ENCODE measurements at places on chromosomes 12 and 14.

GRCh38 chr12:3046441-3047200 is 30.6 kb upstream of the TSPAN9 start:
- DNase-seq: no peak

DNA sequence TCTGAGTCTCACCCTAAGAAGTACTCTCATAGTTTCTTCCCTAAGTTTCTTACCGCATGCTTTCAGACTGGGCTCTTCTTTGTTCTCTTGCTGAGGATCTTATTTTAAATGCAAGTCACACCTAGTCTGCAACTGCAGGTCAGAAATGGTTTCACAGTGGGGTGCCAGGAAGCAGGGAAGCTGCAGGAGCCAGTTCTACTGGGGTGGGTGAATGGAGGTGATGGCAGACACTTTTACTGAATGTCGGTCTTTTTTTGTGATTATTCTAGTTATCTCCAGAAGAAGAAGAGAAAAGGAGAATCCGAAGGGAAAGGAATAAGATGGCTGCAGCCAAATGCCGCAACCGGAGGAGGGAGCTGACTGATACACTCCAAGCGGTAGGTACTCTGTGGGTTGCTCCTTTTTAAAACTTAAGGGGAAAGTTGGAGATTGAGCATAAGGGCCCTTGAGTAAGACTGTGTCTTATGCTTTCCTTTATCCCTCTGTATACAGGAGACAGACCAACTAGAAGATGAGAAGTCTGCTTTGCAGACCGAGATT is 1.7 kb downstream of the FOS start:
- no peak for DNase-seq

DNA sequence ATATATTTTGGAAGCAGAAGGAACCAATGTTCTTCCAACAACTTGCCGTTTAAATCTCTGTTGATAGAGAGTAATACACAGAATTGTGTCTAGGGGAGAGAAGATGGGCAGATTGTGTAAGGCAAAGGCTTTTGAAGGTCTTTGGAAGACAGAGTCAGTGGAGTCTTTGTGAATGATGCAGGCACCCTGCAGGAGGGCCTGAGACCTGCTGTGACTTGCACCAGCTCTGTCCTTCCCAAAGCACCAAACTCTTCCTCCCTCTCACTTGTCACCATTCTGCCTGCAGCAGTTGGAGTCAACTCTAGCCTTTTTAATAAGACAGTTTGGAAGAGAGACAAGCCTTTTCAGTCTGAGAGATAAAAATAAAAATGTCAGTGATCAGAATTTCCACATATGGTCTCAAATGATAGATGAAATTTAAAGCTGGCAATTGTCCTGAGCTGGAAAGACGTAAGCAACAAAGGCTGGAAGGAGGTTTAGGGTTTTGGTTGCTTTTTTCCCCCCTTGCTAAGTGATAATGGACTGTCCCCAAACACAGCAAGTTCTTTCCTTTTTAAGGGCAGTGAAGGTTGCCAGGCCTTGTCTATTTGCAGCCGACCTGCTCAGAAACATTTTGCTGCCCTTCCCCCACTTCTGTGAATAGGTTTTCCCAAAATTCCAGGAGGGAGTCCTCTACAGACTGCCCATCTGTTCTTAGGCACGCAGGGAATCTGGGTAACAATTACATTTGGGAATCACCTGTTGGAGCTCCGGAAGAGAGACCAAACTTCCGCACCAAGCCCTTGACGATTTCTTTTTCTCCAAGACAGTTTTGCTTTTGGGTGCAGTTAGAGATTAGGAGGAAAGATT is 103.0 kb upstream of the NTF3 start:
- DNase-seq: no peak

GRCh38 chr12:120800665-120801064 is 75.0 kb downstream of the ACADS start:
- DNase-seq: no peak

GRCh38 chr12:6273205-6273540 is 37.3 kb upstream of the PLEKHG6 start:
- no peak for DNase-seq

GRCh38 chr12:57451233-57451778 is 3.8 kb upstream of the INHBE start:
- DNase-seq: no peak

DNA sequence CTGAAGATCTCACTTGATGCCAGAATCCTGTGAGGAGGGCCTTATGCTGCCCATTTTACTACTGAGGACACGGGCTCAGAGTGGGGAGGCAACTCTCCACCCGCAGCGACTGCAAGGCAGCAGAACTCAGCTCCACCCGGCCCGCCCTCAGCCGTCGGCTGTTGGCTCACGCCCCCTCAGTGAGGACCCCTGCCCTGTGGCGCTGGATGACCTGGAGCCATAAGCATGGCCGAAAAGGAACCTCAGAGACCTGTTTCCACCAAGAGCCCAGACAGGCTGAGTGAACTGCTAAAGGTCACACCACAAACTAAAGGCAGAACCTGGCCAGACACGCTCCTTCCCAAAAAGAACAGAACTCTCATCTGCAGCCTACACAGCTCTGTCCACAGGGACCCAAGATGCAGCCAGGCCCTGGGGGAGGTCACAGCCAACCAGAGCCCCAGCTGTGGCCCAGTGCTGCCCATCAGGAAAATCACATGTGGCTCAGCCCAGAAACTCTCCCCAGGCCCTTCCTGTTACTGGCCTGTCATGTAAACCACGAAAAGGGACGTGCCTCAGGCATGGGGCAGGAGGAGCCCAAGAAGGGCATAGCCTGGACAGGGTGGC is 32.8 kb downstream of the CCNK start:
- no peak for DNase-seq

GRCh38 chr12:124609041-124609989 is 41.9 kb upstream of the NCOR2 start:
- DNase-seq: peak; percentile 95

- no peak for DNase-seq
These were observed 22.2 kb downstream of the JAG2 start for GRCh38 chr14:105146181-105146975.

- no peak for DNase-seq
These were observed 28.2 kb downstream of the TTC7B start for GRCh38 chr14:90788031-90788430.

- no peak for DNase-seq
These were observed 30.5 kb downstream of the CRACR2A start for GRCh38 chr12:3722368-3722767.
